Heart left ventricle (tissue), 16 donors: ENCODE measurements at places on chromosomes 6 and 20.
A peak's percentile ranks its signal among the peaks of the same experiment; 100 is the strongest.

DNA sequence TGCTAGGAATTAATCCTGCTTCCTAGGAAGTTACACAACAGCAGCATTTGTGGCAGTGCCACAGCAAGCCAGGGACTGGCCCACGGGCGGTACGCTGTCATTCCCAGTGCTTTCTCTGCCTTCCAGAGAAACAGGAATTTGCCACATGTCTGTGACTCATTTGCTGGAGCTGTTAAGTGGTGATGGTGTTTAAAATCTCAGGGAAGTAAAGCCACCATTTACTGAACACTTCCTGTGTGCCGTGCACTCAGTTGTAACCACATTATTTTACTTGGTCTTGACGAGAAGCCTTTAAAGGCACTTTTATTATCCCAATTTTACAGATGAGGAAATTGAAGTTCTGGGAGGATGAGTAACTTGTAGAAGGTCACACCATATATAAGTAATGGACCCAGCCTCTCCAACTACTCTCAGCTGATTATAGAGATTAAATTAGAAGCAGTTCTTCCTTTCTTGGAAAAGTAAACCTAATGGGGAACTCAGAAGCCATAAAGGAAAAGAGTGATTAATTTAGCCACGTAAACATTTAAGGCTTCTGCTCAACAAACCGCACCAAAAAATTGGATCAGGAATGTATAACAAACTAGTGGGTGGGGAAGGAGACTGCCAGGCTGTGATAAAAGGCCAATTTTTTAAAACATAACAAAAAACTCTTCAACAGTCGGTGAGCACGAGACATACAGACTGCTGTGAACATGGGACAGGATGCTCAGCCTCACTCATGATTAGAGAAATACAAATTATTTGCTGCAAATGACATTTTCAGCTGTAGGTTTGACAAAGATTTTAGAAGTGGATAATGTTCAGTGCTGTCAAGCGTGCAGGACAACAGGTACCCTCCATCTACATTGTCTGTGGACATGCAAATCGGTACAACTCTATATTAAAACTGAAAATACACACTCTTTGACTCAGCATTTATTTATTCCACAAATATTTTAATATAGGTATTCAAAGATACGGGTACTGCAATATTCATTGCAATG lies 311.2 kb downstream of the NRN1 start:
- H3K27me3 ChIP-seq = no peaks in the 10 kb centered on the region
- no peak overlapping the region for H3K4me3 ChIP-seq
- H3K27ac ChIP-seq = no peak overlapping the region
- H3K36me3 ChIP-seq = no peaks in the 10 kb centered on the region
- DNase-seq = no peak

- peaks cover 12% of the 10 kb centered on the region for H3K27me3 ChIP-seq
- DNase-seq = peak; percentile 82
- H3K36me3 ChIP-seq = no peaks in the 10 kb centered on the region
- no peaks in the 10 kb centered on the region for H3K4me1 ChIP-seq
- no peak overlapping the region for H3K4me3 ChIP-seq
These were observed 2.2 kb upstream of the ARHGAP40 start for GRCh38 chr20:38599410-38599882.

- H3K36me3 ChIP-seq = no peaks in the 10 kb centered on the region
These were observed 15.4 kb upstream of the IP6K3 start for GRCh38 chr6:33761922-33762629.

GRCh38 chr6:16521528-16521927 lies 239.7 kb downstream of the ATXN1 start:
- H3K27me3 ChIP-seq = no peaks in the 10 kb centered on the region
- H3K4me1 ChIP-seq = peaks cover 21% of the 10 kb centered on the region
- H3K36me3 ChIP-seq = peaks cover 23% of the 10 kb centered on the region
- DNase-seq = no peak
- no peak overlapping the region for H3K4me3 ChIP-seq

DNA sequence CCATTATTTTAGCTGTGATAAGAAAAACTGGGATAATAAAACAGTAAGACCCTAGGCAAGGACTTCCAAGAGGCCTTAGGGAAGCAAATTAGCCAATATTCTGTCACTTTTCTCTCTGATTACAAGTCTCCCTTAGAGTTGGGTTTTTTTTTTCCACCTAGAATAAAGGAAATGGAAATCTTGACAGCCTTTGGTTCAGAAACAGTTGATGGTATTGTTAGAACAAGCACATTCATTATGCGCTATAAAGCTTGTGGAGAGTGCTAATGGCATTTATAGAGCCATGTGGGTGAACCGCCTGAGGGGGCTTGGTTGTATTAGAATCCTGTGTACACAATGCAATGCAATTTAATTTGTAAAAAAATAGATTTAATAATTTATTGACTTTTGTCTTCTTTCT lies 88.9 kb upstream of the OGFRL1 start:
- H3K4me3 ChIP-seq = no peak overlapping the region
- DNase-seq = no peak
- H3K4me1 ChIP-seq = no peaks in the 10 kb centered on the region

GRCh38 chr6:53238311-53238710 lies 89.7 kb upstream of the GCM1 start:
- no peak for DNase-seq
- H3K36me3 ChIP-seq = no peaks in the 10 kb centered on the region
- H3K27me3 ChIP-seq = no peaks in the 10 kb centered on the region
- no peak overlapping the region for H3K4me3 ChIP-seq

GRCh38 chr6:170230520-170231292 lies 60.2 kb downstream of the DLL1 start:
- no peaks in the 10 kb centered on the region for H3K4me1 ChIP-seq
- H3K27ac ChIP-seq = no peak overlapping the region
- H3K27me3 ChIP-seq = no peaks in the 10 kb centered on the region
- H3K4me3 ChIP-seq = no peak overlapping the region
- no peaks in the 10 kb centered on the region for H3K36me3 ChIP-seq

GRCh38 chr6:149884215-149884614 lies 13.7 kb downstream of the RAET1E start:
- no peaks in the 10 kb centered on the region for H3K27me3 ChIP-seq
- H3K4me3 ChIP-seq = no peak overlapping the region
- no peaks in the 10 kb centered on the region for H3K4me1 ChIP-seq
- no peak overlapping the region for H3K27ac ChIP-seq
- no peaks in the 10 kb centered on the region for H3K36me3 ChIP-seq

DNA sequence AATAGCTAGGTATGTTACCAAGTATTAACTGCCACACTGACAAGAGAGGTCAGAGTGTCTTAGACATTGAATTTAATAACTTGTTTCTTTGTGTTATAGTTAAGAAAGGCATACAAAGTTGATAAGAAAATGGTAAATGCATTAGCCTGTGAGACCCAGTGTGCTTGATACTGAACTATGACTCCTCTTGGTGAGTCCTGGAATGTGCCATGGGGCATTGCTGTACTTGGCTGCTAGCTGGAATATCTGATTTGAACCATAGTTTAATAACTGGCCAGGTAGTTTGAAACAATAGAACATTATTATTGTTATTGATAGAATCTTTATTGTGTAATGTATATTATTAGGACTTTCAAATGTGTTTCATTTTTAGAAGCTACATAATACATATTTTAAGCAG lies 70.0 kb downstream of the ZFAND3 start:
- no peak overlapping the region for H3K27ac ChIP-seq
- peaks cover 32% of the 10 kb centered on the region for H3K4me1 ChIP-seq
- no peak for DNase-seq
- H3K36me3 ChIP-seq = no peaks in the 10 kb centered on the region
- no peak overlapping the region for H3K4me3 ChIP-seq
- no peaks in the 10 kb centered on the region for H3K27me3 ChIP-seq

GRCh38 chr20:57275813-57276212 lies 9.4 kb upstream of the BMP7 start:
- H3K36me3 ChIP-seq = no peaks in the 10 kb centered on the region
- H3K27ac ChIP-seq = no peak overlapping the region
- peaks cover 9% of the 10 kb centered on the region for H3K27me3 ChIP-seq
- no peak overlapping the region for H3K4me3 ChIP-seq
- no peaks in the 10 kb centered on the region for H3K4me1 ChIP-seq
- DNase-seq = no peak

DNA sequence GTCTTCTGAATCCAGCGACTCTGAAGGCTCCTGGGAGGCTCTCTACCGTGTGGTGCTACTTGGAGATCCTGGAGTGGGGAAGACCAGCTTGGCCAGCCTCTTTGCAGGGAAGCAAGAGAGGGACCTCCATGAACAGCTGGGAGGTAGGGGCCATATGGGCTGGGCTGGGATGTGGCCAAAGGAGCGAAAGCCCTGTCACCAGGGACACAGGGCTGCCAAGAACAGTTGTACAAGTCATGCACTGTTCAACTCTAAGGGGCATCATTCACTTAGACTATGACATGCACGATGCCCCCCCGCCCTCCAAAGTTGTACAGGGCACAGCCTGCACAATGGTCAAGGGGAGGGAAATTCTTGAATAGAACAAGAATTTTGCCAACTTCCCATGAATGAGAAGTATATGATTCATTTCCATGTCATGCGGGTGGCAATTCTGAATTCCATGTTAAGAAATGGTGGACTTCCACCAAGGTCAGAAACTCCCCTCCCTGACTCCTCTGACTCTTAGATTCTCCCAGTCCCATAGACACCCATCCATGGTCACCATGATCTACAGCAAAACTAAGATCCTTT lies 1.6 kb downstream of the REM1 start:
- peaks cover 11% of the 10 kb centered on the region for H3K4me1 ChIP-seq
- peaks cover 26% of the 10 kb centered on the region for H3K27me3 ChIP-seq
- H3K36me3 ChIP-seq = no peaks in the 10 kb centered on the region
- peak overlapping the region; percentile 91 for H3K27ac ChIP-seq
- H3K4me3 ChIP-seq = peak overlapping the region; percentile 65
- no peak for DNase-seq

DNA sequence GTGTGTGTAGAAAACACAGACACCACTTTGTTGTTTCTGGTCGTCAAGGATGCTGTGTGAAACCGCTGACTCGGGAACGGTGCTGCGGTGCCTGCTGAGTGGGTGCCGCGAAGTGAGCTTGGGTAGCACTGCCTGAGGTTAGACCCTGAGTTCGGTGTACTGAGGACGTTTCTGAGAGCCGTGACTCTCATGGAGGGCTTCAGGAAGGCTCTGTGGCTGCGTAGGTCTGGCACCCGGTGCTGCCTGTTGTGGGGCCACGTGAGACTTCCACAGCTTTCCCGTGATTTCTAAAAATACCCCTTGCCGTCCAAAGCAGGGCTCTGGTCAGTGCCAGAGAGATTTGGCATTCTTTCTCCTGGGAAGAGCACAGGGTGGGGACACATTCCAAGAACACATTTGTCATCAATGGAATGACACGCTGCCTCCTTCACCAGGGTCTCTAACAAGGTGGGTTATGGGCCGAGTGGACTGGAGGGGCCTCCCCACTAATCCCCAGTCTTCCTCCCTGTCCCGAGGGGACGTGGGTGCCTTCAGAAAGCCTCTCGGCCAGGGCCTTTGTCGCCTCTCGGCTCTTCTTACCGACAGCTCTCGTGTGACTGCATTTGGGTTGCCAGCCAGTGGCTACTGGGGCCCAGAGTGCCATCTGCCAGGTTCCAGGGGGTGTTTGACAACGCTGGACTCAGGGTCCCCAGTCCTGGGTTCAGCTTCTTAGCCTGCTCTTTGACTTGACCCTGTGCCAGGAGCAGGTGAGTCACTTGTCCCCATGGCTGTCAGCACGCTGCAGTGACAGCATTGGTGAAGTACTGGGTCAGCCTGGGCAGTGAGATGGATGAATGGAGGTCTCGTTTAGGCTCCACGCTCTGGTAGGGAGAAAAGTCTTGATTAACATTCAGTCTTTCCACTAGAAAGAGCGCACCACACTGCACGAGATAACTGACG lies 62.2 kb downstream of the SYNJ2 start:
- H3K4me1 ChIP-seq = peaks cover 20% of the 10 kb centered on the region
- peak overlapping the region; percentile 85 for H3K27ac ChIP-seq
- H3K27me3 ChIP-seq = no peaks in the 10 kb centered on the region
- peak overlapping the region; percentile 46 for H3K4me3 ChIP-seq

DNA sequence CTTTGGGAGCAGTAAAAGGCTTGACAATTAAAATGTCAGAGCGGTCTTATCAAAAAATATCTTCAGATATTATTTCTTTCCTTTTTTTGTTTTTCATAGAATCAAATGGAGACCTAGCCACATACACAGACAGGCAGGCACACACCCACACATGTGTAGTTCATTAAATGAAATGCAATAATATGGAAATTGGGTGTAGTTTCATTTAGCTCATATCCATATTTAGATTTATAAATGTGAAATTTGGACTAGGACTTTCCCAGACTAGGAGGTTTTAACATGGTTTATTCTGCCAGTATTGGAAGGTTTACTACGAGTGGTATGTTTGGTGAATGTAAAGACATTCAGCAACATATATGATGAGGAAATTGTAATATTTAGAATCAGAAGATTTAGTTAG lies 277.7 kb upstream of the NT5E start:
- no peaks in the 10 kb centered on the region for H3K36me3 ChIP-seq
- H3K4me3 ChIP-seq = no peak overlapping the region
- no peak overlapping the region for H3K27ac ChIP-seq
- no peaks in the 10 kb centered on the region for H3K4me1 ChIP-seq
- no peak for DNase-seq

- no peaks in the 10 kb centered on the region for H3K4me1 ChIP-seq
- H3K27ac ChIP-seq = no peak overlapping the region
- H3K27me3 ChIP-seq = no peaks in the 10 kb centered on the region
These were observed 323.6 kb downstream of the UBE3D start for GRCh38 chr6:82741996-82742385.

DNA sequence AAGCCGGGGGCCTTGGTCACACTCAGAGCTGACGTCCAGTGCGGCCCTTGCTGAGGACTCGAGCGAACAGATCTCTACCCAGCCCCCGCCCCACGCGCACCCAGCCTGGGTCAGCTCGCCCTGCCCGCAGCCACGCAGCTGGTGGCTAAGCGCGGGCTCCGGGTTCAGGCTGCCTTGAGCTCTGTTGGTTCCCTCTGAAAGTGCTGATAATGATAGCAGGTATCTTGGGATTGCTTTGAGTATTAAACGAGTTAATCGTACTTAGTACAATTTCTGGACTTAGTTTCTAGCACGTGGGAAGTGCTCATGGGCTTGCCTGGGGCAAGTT lies 88.1 kb upstream of the TGM3 start:
- no peaks in the 10 kb centered on the region for H3K36me3 ChIP-seq
- H3K27ac ChIP-seq = no peak overlapping the region

DNA sequence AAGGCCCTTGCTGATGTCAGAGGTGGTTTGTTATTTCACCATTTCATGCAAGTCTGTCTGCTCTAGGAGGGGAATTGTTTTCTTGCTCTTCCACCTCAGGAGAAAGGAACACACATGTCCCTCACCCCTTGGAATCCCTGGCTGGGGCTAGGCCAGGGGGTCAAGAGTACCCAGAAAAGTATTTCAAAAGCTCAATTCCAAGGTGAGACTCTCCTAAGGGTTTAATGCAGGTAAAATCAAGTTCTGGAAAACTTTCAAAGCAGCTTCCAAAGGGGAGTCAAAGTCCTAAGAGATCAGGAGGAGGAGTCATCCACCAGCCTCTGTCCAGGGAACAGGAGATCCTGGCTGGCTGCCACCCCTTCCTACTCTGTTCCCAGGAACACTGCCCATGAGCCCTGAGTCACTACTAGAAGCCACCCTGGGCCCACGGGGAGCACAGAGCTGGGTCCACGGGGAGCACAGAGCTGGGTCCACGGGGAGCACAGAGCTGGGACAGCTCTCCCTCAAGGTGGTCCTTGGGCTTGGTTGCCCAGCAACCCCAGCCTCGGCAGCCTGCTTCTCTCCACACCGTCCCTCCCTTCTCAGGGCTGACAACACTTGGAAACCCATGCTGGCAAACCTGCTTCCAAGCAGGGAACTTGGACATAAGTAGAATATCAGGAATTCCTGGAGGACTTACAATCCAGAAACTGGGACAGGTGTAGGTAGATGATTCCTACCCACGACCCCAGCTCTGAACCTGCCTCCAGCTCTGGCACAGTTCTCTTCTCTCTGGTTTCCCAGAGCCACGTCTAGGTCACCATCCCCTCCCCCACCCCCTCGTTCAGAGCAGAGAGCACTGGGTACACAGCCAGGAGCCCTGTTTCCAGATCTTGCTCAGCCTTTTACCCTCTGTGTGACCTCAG lies 35.3 kb upstream of the CDKN1A start:
- peaks cover 6% of the 10 kb centered on the region for H3K4me1 ChIP-seq
- H3K27ac ChIP-seq = no peak overlapping the region
- no peaks in the 10 kb centered on the region for H3K36me3 ChIP-seq
- H3K27me3 ChIP-seq = no peaks in the 10 kb centered on the region
